Activated T-cell treated with anti-CD3 and anti-CD28 coated beads, Interleukin-2, amount 50 U/mL, for 72 hours (primary cell): ENCODE measurements at places on chromosomes 5 and 9.
A peak's percentile ranks its signal among the peaks of the same experiment; 100 is the strongest.

DNA sequence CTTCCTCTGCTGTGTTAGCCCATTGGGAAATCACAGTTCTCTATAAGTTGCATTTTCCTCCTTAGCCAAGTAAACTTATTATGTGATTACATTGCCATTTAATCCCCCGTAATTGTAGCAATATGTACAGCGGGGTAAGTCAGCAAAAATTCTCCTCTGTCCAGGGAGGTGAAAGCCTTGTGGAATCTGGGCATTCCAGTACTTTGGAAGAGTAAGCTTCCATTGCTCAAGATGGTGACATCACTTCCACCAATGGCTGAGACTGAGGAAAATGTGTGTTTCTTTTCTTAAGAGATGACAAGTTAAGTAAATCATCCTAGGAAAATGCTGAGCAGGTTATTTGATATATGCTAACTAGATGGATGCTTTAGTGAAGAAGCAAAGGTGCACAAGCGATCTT lies 436.7 kb downstream of the CETN3 start:
- no peak for DNase-seq

DNA sequence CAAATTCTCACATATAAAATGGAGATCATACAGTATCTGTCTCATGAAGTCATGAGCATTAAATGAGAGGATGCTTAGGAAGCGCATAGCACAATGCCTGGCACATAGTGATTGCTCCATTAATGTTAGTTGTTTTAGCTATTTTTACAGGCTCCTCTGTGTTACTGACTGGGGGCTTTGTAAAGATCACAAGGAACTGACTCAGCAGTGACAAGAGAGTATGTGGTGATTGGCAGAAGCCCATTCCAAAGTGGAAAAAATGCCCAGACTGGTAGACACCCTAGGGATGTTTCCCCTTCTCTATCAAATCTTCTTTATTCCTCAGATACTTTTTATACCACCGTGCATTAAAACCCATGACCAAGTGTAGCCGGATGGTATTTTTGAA lies 33.5 kb downstream of the ABLIM3 start:
- DNase-seq: no peak

DNA sequence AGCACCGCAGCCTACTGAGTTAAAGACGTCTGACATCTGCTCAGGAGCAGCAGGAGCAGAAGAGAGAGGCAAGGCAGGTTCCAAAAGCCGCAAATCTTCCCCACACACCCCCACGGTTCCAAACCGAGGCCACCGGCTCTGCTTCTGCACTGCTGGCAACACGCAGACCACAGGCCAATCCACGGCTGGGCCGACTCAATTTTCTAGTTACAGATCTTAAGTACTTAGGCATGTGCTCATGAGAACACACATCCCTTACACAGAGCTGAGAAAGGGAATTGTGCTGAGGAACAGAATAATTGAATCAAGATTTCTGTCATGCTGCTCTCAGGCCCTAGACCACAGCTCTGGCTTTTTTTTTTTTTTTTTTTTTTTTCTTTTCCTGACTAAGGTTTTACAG lies 32.6 kb downstream of the PAX5 start:
- no peak for DNase-seq

DNA sequence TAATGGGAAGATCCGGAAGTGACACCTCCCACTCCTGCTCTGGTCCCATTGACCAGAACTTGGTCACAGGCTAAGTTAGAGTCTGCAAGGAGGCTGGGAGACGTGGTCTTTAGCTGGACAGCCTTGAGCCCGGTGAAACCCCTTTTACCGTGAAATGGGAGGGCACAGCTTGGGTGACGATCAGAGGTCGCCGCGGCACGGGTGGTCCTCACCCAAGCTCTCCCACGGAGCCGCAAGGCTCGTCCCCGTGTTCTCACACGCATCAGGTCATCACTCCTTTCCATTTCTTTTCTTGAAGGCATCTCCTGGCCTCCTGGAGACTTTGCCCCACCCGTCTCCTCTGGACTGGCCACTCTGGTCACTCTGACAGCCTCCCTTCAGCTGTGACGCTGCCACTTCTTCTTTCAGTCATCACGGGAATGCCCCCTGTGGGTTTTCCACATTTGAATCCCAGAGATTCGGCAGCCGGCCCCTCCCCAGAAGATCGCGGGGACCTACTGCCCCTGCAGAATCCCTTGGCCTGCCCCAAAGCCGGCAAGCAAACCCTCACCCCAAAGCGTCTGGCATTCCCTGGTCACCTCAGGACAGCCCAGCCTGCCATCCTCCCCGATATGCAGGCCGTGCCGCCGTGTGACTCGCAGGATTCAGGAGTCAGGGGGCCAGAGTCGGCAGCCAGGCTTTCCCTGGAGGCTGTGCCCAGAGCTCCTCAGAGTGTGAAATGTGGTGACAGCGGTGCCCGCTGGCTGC lies 18.9 kb upstream of the EGFL7 start:
- no peak for DNase-seq

GRCh38 chr9:127133739-127134167 lies 11.3 kb upstream of the ANGPTL2 start:
- DNase-seq: no peak

DNA sequence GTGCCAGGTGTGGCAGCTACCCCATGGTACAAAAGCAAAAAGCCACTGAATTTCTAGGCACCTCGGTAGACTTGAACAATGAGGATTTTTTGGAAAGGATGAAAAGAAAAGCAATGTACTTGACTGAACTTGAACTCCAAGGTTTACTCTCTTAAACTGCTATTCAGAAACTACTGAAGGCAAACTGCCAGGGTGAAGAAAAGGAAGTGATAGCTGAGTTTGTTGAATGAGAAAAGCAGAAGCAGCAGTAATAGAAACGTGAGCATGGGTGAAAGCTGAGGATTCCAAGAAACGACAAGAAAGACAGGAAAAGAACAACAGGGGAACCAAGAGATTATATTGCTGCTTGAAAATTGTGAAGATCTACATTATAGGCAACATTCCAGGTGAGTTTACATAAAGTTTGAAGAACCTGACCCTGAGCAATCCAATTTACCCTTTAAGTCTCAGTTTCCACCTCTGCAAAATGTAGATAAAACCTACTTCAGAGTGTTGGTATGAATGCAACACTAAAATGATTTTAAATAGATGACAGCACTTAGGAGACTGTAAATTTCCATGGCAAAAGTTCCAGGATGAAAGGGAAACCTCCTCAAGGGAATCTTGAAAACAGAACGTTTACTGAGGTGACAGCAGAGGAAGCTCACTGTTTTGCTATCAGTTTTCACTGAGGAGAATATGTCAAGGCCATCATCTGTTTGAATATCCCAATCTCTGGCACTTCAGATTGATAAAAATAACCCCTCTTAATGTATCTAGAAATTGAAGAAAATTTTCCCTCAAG lies 245.8 kb downstream of the SPATA31D1 start:
- no peak for DNase-seq

DNA sequence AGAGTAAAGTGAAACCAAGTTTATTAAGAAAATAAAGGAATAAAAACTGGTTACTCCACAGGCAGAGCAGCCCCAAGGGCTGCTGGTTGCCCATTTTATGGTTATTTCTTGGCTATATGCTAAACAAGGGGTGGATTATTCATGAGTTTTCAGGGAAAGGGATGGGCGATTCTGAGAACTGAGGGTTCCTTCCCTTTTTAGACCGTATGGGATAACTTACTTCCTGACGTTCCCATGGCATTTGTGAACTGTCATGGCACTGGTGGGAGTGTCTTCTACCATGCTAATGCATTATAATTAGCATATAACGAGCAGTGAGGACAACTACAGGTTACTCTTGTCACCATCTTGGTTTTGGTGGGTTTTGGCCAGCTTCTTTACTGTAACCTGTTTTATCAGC lies 323.9 kb upstream of the PTGER4 start:
- DNase-seq: no peak

DNA sequence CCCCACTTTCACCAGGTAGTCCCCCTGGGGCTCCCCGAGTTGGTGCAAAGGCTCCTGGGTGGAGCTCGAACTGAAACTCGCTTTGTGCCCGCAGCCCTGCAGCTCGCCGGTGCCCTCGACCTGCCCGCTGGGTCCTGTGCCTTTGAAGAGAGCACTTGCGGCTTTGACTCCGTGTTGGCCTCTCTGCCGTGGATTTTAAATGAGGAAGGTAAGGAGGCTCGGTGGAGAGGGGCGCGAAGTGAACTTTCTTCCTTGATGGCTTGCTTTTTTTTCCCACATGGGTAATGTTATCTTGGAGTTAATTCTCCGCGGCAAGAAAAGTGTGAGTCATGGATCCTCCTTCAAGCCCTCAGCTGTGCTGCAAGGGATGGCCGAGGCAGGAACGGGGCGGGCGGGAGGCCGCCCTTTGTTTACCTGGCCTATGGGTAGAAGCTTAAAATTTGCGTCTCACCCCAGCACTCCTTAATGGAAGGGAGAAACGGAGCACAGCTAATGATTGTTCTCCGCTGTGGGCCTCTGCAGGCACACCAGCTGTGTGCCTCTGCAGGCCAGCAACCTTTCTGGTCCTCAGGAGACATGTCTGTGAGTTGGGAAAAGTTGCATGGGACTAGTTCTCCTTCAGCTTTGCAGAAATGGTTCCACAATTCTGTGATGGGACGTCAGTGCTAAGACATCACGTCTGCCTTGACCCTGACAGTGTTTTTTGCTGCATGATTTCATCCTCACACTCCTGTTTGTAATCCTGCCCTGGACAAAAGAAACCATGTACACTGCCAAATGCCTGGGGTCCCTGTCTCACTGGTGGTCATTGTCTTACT lies 1.1 kb downstream of the MAMDC2 start:
- DNase-seq: peak; percentile 9

GRCh38 chr5:175377816-175378215 lies 66.2 kb downstream of the DRD1 start:
- DNase-seq: no peak
